ENCODE measurements at places on chromosomes 2 and 18.

GRCh38 chr2:169683054-169683424 lies 11.2 kb downstream of the CFAP210 start:
- no peak for DNase-seq

DNA sequence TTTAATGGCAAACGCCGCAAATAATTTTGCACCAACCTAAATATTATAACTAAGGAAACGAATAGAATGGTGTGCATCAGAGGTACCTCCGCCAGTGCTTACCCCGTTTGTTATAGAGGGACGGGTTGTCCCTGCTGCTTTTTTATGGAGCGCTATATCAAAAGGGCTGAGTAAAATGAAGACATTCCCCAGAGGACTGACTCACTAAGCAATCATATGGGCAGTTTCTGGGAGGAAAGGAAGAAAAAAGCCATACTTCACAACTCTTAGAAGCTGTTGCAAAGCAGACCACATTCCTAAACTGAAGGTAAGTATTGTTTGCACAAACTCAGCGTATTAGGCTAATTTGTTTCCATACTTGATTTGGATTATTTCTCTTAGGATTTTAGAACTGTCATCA lies 12.9 kb downstream of the ID2 start:
- peak; percentile 13 for DNase-seq

DNA sequence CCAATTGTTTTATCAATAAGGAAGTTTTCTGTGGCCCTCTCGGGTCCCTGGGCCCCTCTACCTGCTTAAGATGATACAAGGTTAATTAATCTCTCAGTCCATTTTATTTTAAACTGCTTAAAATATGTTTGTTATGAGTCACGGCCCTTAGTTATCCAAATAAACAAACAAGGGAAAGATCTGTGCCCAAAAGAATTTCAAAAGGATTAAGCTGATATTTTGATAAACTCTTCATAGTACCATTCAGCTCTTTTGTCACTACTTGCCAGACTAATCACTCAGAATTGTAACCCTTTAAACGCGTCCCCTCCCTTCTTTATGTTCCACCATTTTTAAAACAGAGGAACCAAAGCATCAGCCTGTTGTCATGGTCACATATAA lies 144.7 kb upstream of the STK17B start:
- DNase-seq = peak; percentile 69

DNA sequence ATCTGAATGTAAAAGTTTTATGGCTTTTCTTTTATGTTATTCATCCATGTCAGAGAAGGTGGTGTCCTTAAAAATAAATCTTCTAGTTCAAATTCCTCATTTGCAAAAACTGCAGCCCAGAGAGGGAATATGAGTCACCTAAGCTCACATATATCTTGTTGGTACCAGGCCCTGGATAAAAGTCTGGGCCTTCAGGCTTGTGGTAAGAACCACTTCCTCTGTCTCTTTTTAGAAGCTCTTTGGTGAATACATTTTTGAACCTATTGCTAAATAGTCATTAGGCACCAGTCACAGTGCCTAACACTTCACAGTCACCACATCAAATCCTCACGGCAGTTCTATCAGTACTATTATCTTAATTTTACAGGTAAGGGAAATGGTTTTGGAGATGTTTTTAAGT lies 199.2 kb downstream of the KCNS3 start:
- DNase-seq = peak; percentile 92

GRCh38 chr2:158746488-158746887 lies 48.6 kb upstream of the DAPL1 start:
- DNase-seq = no peak

- peak; percentile 68 for DNase-seq
These were observed 120.8 kb upstream of the FOSL2 start for GRCh38 chr2:28271919-28272250.

DNA sequence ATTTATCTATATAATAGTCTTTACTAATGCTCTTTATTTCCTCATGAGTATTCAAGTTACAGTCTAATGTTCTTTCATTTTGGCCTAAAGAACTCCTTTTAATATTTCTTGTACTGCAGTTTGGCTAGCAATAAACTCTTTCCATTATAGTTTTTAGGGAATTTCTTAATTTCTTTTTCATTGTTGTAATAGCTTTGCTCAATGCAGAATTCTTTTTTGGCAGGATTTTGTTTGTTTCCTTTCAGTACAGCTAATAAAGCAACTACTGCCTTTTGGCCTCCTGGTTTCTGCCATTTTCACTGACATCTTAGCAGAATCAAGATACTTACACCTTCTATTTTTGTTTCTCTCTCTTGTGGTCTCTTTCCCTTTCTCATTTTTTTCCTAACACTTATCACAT lies 390.4 kb upstream of the RGPD4 start:
- DNase-seq = no peak

- DNase-seq = peak; percentile 7
These were observed 119.1 kb upstream of the OTX1 start for GRCh38 chr2:62931536-62931935.

GRCh38 chr2:115389024-115389423 lies 946.6 kb downstream of the DPP10 start:
- DNase-seq = no peak

DNA sequence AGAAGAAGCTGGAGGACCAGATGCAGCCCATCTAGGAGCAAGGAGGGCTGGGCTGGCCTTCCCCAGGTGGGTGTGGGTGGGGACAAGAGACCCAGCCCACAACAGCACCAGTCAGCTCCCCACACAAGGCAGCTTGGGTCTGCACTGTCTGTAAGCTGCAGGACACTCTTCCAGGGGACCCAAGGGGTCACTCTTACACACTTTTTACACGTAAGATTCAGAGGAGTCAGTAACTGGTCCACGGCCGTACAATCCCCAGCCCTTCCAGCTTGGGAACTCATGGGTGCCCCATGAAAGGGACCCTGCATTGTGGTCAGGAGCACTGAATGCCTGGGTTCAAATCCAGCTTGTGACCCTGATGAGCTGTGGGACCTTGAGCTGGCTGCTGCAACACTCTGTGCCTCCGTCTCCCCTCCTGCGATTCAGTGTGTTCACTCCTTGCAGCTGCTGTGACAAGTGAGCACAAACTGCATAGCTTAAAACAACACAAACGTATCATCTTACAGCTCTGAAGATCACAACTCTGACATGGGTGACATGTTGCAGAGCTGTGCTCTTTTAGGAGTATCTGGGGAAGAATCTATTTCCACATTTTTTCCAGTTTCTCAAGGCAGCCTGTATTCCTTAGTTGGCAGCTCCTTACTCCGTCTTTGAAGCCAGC lies 11.1 kb upstream of the SLC66A3 start:
- no peak for DNase-seq

DNA sequence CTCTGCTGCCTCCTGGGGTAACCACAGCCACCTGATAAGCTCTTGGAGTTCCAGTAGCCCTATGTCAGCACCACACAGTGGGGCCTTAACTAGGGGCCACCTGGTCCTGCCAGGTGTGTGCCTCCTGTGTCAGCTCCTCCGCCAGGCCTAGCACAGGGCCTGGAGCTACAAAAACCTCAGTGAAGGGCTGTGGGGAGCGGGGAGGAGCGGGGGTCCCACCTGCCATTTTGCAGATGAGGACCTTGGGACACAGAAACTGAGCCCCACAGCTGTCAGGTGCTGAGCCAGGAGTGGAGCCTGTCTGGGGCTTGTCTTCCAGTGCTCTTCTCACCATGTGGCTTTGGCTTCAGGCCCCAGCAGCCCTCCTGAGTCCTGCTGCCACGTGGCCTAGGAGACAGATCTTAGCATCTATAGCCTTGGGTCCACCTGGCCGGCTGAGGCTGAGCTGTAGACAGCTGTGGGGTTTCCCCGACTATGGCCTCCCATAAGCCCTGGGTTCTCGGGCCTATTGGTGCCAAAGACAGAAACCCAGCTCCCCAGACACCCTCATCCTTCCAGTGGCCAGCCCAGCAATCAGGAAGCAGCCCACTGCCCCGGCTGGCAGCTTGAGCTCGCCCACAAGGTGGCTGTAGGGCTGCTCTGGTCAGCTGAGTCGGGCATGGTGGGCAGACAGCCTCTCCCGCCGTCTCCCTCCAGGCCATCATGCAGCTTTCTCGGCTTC lies 104.5 kb upstream of the MCFD2 start:
- no peak for DNase-seq
